ENCODE measurements at places on chromosomes 2 and 18.

DNA sequence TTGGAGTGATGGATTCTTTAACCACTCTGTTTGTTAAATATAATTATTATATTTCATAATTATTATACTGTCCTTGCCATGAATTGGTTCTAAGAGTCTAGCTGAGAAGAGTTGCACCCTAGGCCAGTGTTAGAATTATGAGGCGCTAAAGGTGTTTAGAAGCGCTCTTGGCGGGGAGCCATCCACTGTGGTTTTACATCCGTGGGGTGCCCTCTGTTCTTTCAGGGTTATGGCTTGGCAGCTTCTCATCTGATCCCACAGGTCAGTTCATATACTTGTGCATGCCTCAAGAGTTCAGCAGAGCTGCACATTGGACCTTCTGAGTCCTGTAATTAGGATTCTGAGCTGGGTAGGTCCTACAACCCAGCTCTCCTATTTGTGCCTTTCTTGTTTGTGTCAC is 9.1 kb downstream of the ASAP2 start:
- DNase-seq = no peak

- DNase-seq = no peak
These were observed 227.6 kb upstream of the SMIM21 start for GRCh38 chr18:75654851-75655751.

- DNase-seq = no peak
These were observed 427.9 kb upstream of the POU3F3 start for GRCh38 chr2:104425850-104426595.

- no peak for DNase-seq
These were observed 714.5 kb downstream of the PLCL1 start for GRCh38 chr2:198518935-198519334.

GRCh38 chr2:31270822-31271231 is 36.9 kb downstream of the EHD3 start:
- DNase-seq = no peak

DNA sequence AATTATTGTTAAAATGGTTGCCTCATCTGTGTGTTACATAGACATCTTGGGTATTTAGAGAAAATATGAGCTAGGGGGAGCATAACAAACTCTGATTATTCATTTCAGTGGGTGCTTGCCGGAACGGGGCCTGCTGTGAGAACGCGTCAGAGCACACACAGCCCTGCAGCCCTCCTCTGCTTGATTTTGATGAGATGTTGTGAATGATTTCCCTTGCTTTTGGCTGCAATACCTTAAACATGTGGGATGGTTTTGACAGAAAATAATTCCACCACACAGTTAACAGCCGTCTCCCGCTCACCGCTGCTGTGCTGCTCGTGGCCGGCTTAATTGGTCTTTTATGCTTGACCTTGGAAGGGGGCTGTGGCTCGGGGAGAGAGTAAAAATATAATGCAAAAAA is 49.9 kb upstream of the TXNDC2 start:
- DNase-seq = no peak

DNA sequence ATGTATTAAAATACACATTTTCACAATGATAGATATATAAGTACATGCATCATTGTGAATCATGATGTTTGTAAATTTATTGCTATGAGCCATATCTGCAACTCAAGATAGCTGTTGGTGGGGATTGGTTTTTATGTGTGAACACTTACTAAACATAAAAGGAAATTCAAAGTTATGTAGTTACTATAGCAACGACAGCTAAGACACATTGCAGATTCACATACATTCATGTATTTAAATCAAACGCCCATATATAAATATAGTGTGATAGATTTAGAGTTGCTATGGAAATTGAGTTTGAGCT is 65.6 kb downstream of the MAPRE2 start:
- DNase-seq = peak; percentile 54

GRCh38 chr2:230952226-230952956 is 27.3 kb upstream of the GPR55 start:
- DNase-seq = no peak

- DNase-seq = no peak
These were observed 579 bp upstream of the EMX1 start for GRCh38 chr2:72916743-72917137.

GRCh38 chr18:32980896-32981295 is 208.1 kb upstream of the KLHL14 start:
- no peak for DNase-seq

DNA sequence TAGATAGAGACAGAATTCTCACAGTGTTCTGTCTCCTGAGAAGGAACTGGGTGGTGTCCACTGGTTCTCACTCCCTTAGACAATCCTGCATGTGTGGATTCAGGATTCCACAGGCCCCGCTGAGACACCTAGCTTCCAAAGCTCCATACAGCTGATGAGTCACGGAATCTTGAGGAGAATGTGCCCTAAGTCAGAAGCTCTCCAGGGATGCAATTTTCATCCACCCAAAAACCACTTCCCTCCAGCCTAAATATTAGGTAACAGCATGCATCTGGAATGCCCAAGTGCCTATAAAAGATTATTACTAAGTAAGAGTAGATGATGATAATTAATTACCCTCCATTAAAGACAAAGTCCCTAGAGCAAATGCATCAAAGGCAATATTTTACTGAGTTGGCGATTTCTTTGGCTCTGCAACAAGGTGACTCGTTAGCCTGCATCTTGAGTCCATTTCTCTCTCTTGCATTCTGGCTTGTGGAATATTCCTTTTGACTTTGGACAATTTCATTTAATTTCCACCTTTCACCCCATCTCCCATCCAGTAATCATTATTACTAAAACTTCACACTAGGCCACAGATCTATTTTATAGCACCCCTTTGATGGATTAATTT is 475.1 kb downstream of the TNS1 start:
- no peak for DNase-seq

DNA sequence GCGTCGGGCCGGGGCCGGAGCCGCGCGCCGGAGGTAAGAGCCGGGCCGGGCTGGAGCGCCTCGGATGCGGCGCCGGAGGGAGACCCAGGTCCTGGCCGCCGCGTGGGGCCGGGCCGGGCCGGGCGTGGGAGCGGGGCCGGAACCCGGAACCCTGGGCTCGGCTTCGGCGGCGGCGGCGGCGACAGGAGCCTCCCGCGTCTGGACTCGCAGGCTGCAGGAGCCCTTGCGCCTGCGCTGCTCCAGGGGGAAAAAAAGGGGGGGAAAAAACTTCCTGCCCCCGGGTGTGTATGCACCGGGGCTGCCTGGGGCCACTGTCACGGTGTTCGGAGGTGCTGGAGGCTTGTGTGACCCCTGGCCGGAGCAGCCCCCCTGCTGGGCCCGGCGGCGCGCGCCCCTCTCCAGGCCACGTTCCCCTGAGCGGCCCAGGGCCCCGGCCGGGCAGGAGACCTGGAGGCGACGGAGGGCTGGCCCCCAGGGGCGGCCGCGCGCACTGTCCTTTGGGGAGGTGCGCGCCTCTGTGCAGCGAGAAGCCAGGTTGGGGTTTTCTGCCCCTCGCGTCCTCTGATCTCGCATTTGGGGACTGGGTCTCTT is 864 bp downstream of the KLHL29 start:
- DNase-seq = no peak

GRCh38 chr2:34121076-34121475 is 522.0 kb upstream of the FAM98A start:
- DNase-seq = no peak

DNA sequence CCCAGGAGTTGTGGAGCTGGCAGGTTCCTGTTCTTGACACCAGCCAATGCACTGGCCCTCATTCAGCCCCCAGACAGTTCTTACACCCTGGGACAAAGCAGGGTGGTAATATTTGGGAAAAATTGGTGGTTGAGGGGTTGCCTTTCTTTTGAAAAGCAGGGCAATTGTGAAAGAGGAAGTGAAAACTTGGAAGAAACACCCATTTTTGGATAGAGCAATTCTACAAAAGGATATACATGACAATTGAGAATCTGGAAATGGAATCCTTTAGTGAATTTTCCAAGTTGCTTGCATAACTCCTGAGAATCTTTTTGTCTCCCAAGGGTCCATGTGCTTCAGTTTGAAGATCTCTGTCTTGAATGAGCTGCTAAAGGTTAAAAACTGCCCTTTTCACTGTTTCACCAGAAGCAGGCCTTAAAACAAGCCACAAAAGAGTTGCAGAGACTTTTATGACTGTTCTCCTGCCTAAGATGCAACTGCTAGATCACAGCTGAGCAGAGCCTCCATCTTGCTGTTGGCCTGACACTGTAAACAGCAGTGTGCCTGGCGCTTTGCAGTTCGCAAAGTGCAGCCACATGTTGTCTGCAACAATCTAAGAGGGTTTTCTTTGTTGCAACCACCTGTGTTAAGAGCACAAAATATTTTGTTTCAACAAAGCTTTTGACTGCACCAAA is 11.8 kb downstream of the COL4A4 start:
- DNase-seq = no peak

Data from CD4-positive, alpha-beta T cell treated with Interleukin-15 for 4 hours (primary cell).